Breast epithelium (tissue), 4 donors: ENCODE measurements at places on chromosomes 3 and 15.

DNA sequence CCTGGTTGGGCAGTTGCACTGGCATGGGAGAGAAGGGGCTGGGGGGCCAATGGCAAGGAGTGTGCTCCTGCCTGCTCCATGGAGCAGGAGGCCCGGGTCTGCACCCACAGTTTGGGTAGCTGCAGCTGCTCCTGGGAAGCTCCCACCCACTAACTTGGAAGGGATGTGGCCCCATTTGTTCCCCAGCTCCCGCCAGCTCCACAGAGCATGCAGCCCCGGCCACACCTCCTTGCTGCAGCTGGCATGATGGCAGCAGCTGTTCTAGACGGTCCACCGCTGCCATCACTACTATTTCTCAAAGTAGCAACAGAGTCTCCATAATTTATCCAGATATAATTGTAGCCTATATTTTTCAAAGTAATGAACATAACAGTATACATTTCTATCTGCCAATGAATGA is 65.8 kb downstream of the PIK3CB start:
- DNase-seq = no peak

DNA sequence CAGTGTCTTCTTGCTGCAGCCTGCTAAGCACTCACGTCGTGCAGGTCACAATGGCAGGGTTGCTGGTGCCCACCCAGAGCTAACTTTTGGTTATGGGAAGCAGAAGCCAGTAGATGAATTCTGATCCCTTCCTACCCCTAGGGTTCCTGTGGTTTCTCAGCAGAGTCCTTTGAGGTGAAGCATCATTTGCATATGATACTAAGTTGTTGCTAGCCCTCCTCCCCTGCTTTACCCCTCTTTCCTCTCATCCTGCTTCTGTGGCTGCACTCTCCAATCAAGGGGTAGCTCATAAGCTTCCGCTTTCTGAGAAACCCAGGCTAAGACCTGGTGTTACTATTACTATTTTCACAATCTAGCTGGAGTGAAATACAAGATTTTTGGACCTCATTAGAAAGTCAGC is 22.1 kb upstream of the HEG1 start:
- DNase-seq = no peak

DNA sequence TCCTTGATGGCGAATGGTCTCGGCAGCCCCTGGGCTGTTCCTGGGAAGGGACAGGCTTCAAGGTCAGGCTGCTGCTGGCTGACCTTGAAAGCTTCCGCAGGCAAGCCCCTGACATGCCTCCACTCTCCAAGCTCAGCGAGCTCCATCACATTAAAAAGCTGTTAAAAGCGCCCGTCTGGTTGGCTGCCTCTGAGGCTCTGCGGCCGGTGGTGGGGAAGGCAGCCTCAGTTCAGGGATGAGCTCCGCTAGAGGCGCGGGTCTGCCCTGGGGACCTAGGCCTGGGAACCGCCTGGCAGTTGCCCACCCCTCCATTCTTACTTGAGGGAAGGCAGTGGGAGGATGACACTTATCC is 103.8 kb downstream of the LINGO1 start:
- no peak for DNase-seq

DNA sequence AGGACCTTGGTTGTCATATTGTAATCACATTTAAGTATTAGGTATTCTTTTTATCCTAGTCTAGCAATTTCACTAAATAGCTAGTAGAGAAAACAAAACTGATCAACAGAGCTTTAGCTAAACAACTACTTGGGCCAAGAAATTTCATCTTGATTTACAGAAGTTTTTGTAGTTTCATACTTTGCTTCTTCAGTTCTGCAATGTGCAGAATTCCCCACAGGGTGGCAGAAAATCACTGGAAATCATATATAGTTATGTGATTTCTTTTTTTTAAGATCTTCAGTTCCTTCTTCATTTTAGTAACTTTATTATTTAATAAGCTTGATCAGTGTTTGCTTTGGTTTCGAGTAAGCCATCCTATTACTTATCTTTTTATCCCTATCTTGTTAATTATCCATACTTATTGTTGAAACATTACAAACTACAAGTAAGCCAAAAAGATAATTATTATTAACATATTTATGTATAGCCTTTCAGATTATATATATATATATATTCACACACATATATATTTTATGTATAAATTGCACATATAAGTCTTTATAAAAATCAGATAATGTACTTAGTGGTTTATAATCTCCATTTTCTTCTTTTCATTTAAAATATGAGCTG is 2.2 kb upstream of the BNIP2 start:
- DNase-seq = no peak

GRCh38 chr3:40178012-40178594 is 131.4 kb upstream of the EIF1B start:
- no peak for DNase-seq

DNA sequence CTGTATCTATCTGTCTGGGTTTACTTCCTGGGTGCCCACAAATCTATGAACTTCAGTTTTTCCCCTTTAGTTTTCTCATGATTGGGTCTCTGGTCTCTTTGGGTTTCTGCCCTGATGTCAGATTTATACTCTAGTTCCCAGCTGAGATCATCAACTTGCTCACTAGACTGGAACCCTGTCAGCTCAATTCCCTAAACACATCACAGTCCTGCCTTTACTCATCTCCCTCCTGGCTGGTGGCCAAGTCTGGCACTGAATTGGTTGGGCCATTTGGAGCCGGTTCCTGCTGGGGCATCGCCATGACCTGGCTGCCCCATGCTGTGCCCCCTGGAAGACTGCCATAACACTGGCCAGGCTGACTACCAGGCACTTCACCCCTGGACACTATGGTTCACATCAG is 345.3 kb downstream of the CHST2 start:
- no peak for DNase-seq

DNA sequence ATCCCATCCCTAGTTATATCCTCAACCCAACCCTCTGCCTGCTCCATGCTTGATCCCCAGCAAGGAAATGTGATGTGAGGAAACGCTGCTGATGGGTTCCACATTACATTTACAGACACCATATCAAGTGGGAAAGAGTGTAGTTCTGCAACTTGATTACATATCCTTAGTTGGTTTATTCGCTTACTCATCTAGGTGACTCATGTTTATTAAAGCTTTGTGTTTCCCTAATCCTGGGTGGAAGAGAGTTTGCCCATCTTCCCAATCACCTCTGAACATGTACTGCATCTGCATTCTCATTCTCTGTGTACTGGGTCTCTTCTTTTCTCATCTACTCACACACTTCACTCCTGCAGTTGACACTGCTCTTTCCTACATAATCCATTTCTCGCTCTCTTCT is 91.7 kb upstream of the PDZRN3 start:
- no peak for DNase-seq

DNA sequence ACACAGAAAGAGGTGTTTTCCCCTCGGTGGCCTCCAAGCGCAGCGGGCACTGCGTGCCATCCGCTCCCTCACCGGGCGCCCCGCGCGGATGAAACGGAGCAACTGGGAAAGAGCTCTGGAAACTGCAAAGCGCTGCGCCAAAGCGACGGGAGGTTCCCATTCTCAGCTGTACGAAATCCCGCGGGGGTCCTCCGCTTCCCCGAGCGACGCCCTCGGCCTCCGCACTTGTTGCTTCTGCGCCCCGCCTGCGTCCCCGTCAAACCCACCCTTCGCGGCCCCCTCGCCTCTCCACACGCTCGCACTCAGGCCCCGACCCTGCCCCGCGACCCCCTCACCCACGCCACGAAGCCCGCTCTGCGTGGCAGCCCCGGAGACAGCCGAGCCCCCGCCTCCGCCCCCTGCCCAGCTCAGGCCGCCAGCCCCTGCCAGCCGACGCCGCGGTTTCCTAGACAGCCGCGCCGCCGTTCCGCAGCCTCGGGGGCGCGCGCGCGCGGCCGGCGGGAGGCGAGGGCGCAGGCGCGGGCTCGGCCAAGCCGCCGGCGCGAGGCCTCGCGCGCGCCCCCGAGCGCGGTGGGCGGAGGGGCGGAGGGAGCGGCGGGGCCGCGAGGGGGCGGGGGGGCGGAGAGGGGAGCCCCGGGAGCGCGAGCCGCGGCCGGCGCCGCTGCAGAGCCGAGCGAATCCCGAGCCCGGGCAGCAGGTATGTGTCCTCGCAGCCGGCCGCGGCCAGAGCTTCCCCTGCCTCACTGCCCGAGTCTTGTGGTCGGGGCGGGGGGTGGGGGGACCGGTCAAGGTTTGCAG is at the start of gene TMEM266:
Gene TMEM266 (plus strand): TSS at position 666 of the 798 bp plus-strand sequence. CDS start 74,279 bp downstream, outside the sequence.
- DNase-seq = no peak

- no peak for DNase-seq
Measured at GRCh38 chr3:31892916-31893573, 88.0 kb downstream of the OSBPL10 start.

DNA sequence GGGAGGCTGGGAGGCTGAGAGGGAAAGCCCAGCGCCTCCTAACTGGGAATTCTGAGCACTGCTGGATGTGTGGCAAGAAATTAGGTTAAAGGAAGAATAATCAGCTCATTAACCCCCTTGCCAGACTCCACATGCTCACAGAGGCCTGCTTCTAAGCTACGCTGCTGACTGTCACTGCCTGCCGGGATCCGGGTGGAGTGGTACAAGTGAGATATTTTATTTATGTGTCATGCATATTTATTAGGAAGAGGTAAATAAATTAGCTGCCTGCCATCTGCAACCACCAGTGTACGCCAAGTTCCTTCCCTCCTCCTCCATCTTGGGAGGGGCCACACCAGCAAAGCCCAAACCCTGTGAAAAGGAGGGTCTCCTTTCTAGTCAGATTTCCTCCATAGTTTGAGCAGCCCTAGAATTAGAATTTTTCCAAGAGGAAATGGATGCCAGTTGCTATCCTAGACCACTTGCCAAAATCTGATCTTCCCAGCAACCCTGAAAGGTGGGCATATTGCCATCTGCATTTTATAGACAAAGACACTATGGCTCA is 43.5 kb upstream of the GRIP2 start:
- DNase-seq = no peak

DNA sequence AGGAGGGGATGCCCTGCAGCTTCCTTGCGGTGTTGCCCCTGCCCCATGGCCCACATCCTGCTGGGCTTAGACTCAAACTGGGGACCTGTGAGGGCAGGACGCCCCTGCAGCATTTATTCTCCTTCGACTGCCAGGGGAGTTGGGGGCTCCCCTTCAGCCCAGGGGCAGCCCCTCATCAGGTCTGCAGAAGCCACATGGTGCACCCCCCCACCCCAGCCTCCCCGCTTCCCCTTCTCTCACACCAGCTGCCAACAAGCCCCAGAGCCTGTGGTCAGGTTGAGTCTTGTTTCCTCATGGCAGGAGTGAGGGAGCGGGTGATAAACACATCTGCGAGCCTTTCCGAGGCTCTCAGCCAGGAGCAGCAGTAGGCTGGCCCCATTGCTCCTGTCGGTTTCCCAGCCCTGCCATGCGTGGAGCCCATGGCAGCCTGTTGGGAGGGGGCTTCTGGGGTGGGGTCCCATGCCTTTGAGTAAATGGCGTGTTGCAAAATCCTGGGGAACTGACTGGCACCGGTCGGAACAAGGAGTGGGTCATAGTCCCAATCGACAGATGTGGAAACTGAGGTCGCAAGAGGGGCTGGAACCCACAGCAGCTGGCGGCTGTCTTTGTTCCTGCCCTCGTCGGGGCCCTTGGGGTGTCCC is 27.8 kb downstream of the WNT7A start:
- DNase-seq = no peak

GRCh38 chr15:50260969-50261496 is 4.5 kb downstream of the HDC start:
- no peak for DNase-seq

GRCh38 chr15:81087066-81087465 is 47.0 kb upstream of the CFAP161 start:
- no peak for DNase-seq

- no peak for DNase-seq
Measured at GRCh38 chr3:148643389-148643840, 54.3 kb upstream of the AGTR1 start.

GRCh38 chr3:145842294-145842902 is 318.6 kb downstream of the PLOD2 start:
- DNase-seq = no peak

DNA sequence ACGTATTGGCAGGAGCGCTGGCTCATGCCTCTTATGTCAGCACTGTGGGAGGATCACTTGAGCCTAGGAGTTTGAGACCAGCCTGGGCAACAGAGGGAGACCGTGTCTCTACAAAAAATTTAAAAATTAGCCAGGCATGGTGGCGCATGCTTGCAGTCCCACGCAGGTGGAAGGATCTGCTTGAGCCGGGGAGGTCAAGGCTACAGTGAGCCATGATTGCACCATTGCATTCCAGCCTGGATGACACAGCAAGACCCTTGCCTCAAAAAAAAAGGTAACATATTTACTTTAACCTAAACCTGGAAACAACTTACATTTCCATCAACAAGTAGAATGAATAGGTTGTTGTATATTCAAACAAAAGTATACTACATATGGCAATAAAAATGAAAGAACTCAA is 78.1 kb downstream of the HERC2 start:
- no peak for DNase-seq

DNA sequence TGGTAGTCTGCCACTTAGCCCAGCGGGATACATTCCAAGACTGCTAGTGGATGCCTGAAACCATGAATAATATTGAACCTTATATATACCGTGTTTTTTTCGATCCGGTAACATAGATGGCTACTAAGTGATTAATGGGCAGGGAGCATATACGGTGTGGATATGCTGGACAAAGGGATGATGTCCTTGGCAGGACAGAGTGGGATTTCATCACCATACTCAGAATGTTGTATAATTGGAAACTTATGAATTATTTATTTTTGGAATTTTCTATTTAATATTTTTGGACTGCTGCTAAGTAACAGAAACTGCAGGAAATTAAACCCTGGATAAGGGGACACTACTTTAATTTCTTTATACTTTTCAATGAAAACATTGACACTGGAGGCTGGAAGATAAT is 53.2 kb downstream of the ASTE1 start:
- no peak for DNase-seq

- DNase-seq = no peak
Measured at GRCh38 chr15:92599394-92599970, 56.1 kb downstream of the FAM174B start.
